Stomach (tissue), 19 donors: ENCODE measurements at places on chromosomes 5 and 9.

GRCh38 chr9:5446451-5447236, 3.7 kb upstream of the CD274 start:
- DNase-seq: no peak

GRCh38 chr5:167638816-167639215, 652.6 kb upstream of the WWC1 start:
- no peak for DNase-seq

GRCh38 chr9:98287384-98287783, 31.9 kb upstream of the TBC1D2 start:
- no peak for DNase-seq

- DNase-seq: no peak
Measured at GRCh38 chr9:131122158-131122557, 3.2 kb upstream of the NUP214 start.

DNA sequence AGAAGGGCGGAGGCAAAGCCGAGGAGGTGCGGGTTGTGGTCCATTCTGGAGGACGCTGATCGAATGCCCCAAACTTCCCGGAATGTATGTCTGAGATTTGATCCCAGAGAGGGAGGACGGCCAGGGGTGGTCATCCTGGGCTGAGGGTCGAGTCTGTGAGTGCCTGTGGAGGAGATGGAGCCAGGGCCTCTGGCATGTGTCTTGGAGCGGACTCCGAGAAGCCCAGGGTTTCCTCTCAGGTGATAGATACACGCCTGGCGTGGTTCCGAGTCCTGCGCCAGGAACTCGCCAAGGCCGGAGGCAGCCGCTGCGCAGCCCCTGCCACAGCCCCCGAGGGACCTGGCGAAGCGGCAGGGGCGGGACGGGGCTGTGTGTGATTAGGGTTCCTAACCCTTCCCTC, 363 bp downstream of the ZNF454 start:
- no peak for DNase-seq

DNA sequence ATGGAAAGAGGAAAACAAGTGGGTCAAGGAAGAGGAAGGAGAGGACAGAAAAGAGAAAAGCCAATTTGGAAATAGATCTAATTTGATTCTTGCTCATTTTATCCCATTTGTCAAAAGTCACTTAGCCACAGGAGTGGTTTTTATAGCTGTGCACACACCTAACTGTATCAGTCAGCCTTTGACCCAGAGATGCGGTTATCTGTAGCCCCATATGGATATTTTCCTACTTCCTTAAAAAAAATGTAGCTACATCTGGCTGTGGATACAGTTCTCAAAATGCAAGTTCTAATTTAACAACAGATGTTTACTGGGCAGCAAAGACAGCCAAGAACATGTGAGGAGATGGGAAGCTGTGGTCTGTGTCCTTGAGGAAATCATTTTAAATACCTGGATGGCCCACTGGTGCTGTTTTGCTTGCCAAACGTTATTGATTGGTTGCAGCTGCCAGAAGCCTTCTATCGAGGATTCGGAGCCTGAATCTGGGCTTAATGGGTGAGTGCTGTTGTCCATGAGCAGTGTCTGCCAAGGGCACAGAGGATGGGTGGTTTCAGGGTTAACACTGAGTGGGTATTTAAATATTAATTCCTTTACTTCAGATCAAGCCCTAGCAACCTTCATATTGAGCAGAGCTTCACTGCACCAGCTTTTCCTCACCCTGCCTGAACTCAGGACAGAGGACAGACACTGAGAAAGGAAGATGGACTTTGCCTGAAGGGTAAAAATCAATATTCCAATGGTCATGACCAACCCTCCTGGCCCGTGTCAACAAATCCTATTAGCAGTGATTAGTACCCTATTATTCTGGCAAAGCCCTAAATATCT, 92.2 kb downstream of the APBA1 start:
- DNase-seq: no peak

- no peak for DNase-seq
Measured at GRCh38 chr5:76855961-76856360, 6.1 kb downstream of the S100Z start.

GRCh38 chr9:127525401-127526188, 74.3 kb downstream of the LRSAM1 start:
- DNase-seq: no peak
